Stimulated activated CD4-positive, alpha-beta T cell treated with anti-CD3 and anti-CD28 coated beads, Interleukin-12 subunit alpha, Interleukin-12 subunit beta, amount 100 ng/mL, for 24 hours (primary cell): ENCODE measurements at places on chromosomes 4 and X.

DNA sequence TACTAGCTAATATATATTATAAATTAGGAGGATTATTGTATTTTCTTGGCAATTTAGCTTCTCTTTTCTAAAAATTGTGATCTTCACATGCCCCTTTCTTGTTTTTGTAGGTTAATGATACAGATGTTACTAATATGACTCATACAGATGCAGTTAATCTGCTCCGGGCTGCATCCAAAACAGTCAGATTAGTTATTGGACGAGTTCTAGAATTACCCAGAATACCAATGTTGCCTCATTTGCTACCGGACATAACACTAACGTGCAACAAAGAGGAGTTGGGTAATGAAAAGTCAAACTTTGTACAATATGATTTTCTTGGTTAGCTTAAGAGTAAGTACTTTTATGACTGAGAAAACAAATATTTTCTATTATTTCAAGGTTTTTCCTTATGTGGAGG lies 74.1 kb downstream of the SLC10A6 start:
- DNase-seq: no peak

- DNase-seq: no peak
Measured at GRCh38 chrX:19758539-19758938, 128.9 kb downstream of the SH3KBP1 start.

DNA sequence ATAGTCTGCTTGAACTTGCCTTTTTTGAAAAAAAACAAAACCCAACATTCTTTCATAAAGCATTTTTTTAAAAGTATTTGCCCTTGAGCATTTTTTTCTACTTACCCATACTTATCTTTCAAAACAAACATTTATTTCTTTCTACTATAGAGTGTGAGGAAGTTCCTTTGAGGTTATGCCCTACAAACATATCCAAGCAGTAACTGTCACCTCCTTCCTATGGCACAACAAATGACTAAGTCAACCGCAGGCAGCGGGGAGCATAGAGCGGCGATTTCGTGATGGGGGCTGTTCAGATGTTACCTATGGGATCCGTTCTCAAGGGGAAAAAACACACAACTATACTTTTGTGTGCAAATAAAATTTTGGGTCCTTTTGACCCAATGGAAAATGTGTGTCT lies 19.4 kb downstream of the SPRY1 start:
- DNase-seq: no peak

GRCh38 chrX:151736685-151737084 lies 2.1 kb downstream of the CNGA2 start:
- no peak for DNase-seq

GRCh38 chrX:42869011-42869410 lies 91.0 kb upstream of the PPP1R2C start:
- no peak for DNase-seq

GRCh38 chr4:122668241-122668640 lies 47.4 kb upstream of the IL21 start:
- no peak for DNase-seq

DNA sequence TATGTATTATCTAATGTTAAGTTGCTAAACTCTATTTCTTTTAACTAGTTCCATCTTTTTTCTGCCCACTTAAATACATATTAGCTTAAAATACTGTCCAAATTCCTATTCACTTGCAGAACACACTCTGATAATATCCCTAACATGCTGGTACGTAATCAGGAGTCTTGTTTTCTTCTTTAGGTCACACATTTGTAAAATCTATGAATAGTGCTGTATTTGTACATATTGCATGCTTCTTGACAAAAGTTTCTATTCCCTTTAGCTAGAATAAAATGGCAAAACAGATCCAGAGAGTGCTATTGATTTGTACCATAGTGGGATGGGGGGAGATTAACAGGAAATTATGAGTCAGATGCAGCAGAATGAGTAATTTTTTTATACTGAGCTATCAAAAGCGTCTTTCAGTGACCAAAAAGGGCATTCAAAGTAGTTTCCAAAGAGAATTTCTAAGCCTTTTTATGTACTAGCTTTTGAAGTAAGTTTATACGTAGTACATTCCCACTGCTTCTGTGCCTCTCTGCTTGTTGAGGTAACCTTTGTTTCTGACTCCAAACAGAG lies 126.5 kb downstream of the PTPN13 start:
- DNase-seq: no peak

DNA sequence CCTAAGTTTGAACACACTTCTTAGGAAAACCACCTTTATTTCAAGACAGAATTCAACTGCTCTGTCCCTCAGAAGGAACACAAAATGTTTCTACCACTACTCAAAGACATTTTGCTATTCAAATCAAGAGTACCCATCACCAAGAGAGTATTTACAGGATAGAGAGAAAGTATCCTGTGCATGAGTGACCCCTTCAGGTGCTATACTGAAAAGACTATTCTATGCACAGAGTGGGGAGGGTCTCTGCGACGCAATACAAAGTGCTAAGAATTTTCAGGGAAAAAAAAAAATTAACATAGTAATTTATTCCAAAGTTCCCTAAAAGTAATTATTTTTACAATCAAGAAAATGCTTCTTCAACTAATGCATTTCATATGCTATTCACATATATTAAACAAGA lies 346.4 kb upstream of the FAM241A start:
- DNase-seq: no peak

DNA sequence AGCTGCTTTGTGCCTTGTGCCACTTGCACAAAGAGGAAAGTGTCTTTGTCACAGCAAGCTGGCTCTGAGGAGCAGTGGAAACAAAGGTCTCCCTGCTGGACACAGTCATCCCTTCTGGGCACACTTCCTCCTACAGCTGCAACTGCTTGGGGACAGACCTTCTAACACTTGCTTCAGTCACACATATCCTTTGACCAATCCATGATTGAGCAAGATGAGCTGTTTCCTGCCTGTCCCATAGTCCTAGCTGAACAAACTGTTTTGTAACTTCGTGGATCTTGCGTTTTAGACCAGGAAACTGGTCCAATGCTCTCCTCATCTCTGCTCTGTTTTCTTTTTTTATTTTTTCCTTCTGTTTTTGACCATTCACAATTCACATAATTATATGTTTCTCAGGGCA lies 98.5 kb downstream of the RRAGB start:
- DNase-seq: no peak

DNA sequence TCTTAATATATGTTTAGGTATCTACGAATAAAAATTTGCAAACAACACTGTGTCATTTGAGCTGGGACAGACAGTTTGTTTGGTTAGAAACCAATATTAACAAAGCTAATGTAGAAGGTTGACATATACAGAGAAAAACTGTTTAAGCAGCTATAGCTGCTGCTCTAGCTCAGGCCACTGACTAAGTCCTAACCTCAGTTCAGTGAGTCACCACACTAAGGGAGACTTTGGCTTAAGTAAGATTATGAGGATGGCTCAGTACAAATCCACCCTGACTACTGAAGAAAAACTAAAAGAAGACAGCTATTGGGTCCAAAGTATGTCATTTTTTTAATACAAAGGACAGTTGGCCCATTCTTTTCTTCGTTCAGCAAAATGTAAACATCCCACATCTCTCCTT lies 717.3 kb upstream of the ACTRT1 start:
- no peak for DNase-seq

DNA sequence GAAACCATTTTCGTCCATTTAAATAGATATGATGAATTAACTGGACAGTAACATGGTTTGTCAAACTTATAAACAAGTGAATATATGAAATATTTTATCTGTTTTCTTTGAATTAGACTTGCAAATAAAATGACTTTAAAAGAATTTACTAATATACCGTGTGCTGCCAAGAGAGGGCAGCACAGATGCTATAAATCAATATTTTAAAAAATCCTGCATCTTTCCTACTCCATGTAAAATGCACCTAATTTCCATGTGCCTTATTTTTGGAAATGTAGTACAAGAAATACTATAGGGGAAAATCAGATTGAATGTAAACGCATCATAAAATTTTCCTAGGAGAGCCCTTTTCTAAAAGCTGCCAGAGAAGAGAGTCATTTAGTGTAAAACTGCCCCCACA lies 62.2 kb downstream of the PRKX start:
- no peak for DNase-seq

GRCh38 chrX:1601051-1601767 lies 9.8 kb downstream of the AKAP17A start:
- DNase-seq: no peak

DNA sequence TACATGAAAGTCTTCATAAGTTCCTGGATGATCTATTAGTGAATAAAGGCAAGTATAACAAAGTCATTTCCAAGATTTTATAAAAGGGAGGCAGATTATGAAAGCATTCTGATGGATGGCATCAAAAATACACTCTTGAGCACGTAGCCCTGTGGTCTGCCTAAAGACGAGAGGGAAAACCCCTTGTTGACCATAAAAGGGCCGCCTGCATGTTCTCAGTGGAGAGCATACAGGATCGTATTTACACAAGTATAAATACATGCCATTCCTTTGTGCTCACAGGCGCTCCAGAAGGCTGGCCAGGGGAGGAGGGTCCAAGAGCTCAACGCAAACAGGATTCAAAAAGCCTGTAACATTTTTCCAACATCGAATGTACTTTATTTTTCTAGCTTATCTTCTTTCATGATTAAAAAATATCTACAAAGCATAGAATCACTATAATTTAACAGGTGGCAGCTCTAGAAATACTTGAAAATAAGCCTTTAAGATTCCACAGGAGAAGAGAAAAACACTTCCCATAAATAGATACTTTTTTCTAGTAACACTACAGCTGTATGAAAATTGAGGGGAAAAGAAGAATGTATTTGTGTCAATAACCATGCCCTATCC lies 29.6 kb downstream of the PDGFC start:
- DNase-seq: no peak
